ENCODE measurements at places on chromosomes 13 and 19.

GRCh38 chr19:4329858-4330257 is 8.8 kb downstream of the STAP2 start:
- DNase-seq = no peak

GRCh38 chr13:79126706-79127105 is 279.3 kb downstream of the RBM26 start:
- no peak for DNase-seq

- DNase-seq = no peak
Observed at GRCh38 chr13:106493533-106494220, 41.8 kb downstream of the EFNB2 start.

- DNase-seq = peak; percentile 90
Observed at GRCh38 chr19:34772697-34773554, at the start of gene ZNF599. Gene ZNF599 (minus strand): TSS chr19:34773215. CDS start chr19:34772841, 374 bp downstream.

DNA sequence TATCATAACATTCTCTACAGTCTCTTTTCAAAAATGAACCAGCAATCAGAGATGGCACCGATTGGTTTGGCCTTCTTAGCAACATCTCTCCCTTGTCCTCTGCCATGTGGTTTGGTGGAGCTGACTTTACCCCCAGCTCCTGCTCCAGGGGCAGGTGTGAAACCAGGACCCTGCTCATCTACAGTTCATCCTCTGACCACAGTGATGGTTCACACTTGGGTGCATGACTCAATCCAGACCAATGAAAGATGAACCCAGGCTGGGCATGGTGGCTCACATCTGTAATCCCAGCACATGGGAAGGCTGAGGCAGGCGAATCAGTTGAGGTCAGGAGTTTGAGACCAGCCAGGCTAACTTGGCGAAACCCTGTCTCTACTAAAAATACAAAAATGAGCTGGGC is 33.6 kb upstream of the FFAR2 start:
- no peak for DNase-seq

DNA sequence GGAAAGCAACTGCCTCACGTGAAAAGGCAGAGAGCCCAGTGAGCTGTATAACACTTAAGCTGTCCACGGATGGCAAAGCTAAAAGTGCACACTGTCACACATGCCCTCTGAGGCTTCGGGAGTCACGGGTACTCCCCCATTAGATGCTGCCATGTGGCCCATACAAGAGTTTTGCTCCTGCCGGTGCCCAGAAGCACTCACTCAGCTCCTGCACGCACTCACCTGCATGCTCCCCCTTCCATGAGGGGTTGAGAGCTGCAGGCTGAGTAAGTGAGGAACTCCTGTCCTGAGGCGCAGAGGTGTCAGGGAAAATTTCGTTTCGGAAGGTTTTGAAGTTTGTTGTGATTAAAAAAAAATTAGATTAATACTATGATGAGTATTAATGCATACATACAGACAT is 939.2 kb upstream of the ATXN8OS start:
- DNase-seq = no peak

DNA sequence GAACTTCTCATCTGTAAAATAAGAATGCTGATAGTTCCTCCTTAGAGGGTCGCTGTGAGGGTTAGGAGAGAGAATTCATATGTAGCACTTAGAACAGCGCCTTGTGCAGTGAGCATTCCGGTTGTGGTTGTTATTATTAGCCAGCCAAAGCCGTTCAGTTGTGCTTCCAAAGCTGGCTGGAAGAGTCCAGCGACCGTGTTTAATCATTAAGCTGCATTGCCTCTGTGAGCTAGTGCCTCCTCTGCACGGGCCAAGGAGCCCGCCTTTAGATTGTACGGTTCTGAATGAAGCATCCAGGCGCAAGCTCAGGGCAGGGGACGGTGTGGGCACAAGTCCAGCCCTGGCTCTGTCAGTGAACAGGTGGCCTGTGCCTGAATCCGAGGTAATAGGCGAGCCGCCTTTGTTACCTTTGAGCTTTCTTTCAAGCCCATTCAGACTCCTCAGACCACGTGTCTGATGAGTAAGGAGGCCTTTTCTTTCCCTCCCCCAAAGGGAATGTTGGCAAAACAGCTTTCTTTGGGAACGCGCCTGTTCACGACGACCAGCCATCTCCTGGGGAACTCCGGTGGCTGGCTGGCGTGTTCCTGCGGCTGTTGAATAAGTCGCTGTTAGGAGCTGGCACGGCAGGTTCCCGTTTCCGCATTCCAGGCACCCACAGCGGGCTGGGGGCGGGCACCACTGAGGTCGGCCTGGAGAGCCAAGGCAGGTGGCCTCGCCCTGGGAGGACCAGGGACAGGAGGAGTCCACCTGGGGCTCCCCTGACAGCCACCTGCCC is 25.1 kb downstream of the SIPA1L3 start:
- peak; percentile 20 for DNase-seq

Measured in ELR (cell line).